Ascending aorta (tissue), 2 donors: ENCODE measurements at places on chromosomes 7 and 10.
A peak's percentile ranks its signal among the peaks of the same experiment; 100 is the strongest.

- H3K27ac ChIP-seq: no peak overlapping the region
- H3K4me1 ChIP-seq: peaks cover under 1% of the 10 kb centered on the region
- no peak for DNase-seq
- H3K27me3 ChIP-seq: peaks cover 1% of the 10 kb centered on the region
- no peaks in the 10 kb centered on the region for H3K36me3 ChIP-seq
Measured at GRCh38 chr10:72081772-72082590, 6.4 kb downstream of the SPOCK2 start.

DNA sequence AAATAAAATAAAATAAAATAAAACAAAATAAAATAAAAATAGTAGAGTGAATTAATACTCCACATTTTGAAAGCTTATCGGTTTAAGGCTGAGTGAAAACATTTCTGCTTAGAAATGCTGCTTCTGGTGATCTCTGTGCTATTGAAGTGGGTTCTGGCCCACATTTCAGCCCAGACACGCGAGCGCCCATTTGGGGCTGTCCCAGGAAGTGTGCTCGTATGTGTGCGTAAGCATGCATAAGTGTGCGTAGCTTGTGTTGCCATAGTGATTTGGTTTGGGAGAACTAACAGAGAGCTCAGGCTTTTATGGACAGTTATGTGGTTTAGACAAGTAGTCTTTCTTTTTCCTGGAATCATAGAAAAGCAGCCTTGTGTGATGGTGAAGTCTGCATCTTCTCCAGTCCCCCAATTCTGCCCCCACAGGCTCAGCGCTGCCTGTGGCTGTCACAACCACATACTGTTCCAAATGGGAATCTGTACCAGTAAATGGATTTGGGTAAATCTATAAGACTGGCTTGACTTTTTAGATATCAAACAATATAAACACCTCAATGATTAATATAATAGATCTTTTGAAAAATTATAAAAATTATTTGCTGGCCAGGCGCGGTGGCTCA lies 29.8 kb upstream of the PURB start:
- H3K27ac ChIP-seq: no peak overlapping the region
- H3K4me3 ChIP-seq: no peak overlapping the region
- H3K4me1 ChIP-seq: no peaks in the 10 kb centered on the region
- H3K27me3 ChIP-seq: no peaks in the 10 kb centered on the region

DNA sequence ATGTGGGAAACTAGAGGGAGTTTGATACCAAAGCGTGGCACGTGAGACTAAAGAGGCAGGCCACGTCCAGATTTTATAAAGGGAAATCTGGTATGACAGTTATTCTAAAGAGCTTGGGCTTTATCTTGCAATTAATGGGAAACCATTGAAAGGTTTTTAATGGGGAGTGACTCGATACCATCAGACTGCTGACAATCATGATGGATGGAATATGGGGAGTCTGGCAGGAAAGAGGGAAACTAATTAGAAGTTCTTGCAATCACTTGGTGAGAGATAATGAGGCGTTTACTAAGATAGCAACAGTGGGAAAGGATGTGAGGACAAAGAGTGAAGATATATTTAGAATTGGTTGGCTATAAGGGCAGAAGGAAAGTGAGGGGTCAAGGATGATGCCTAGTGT lies 94.0 kb downstream of the MBL2 start:
- H3K27me3 ChIP-seq: no peaks in the 10 kb centered on the region
- H3K4me3 ChIP-seq: no peak overlapping the region
- no peaks in the 10 kb centered on the region for H3K4me1 ChIP-seq
- H3K27ac ChIP-seq: no peak overlapping the region
- no peak for DNase-seq

GRCh38 chr7:34357946-34358345 lies 300.1 kb upstream of the NPSR1 start:
- H3K27ac ChIP-seq: no peak overlapping the region
- H3K27me3 ChIP-seq: no peaks in the 10 kb centered on the region
- peaks cover 4% of the 10 kb centered on the region for H3K4me1 ChIP-seq
- DNase-seq: no peak
- no peak overlapping the region for H3K4me3 ChIP-seq
- no peaks in the 10 kb centered on the region for H3K36me3 ChIP-seq

DNA sequence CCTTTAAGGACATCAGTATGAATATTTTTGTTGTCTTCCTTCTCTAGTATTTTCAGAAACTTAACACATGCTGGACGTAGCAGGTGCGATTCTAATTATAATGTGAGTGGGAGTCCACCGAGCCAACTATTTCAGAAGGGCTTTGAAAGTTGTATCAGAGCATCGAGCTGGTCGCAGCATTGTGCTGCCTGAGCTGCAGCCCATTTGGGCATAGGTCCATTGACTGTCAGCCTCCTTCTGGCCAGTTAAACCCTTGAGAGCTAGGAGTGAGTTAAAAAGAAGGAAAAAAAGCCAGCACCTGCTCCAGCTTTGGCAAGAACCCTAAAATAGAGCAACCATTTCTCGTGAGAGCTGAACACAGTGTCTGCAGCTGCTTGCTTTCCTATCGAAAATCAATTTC lies 47.8 kb downstream of the SLC35G1 start:
- DNase-seq: no peak
- H3K36me3 ChIP-seq: no peaks in the 10 kb centered on the region
- H3K27ac ChIP-seq: no peak overlapping the region
- no peaks in the 10 kb centered on the region for H3K4me1 ChIP-seq
- no peak overlapping the region for H3K4me3 ChIP-seq

DNA sequence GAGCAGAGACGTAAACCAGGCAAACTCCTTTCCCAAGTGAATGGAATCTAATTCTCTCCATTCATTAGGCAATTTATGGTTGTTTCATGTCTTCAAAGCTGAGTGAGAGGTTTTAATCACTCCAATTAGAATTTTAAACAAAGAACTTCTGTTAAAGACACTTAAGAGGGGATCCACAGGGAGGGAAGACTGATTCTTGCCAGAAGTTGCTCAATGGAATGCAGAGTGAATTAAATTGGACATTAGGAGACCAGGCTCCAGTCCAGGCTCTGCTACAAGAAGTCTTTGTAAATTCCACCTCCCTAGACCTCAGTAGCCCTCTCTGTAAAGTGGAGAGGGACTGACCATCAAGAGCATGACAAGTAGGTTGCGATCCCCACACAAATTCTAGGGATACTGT lies 130.7 kb upstream of the TMEM72 start:
- H3K27me3 ChIP-seq: no peaks in the 10 kb centered on the region
- no peaks in the 10 kb centered on the region for H3K4me1 ChIP-seq
- no peak for DNase-seq
- no peaks in the 10 kb centered on the region for H3K36me3 ChIP-seq
- no peak overlapping the region for H3K4me3 ChIP-seq

DNA sequence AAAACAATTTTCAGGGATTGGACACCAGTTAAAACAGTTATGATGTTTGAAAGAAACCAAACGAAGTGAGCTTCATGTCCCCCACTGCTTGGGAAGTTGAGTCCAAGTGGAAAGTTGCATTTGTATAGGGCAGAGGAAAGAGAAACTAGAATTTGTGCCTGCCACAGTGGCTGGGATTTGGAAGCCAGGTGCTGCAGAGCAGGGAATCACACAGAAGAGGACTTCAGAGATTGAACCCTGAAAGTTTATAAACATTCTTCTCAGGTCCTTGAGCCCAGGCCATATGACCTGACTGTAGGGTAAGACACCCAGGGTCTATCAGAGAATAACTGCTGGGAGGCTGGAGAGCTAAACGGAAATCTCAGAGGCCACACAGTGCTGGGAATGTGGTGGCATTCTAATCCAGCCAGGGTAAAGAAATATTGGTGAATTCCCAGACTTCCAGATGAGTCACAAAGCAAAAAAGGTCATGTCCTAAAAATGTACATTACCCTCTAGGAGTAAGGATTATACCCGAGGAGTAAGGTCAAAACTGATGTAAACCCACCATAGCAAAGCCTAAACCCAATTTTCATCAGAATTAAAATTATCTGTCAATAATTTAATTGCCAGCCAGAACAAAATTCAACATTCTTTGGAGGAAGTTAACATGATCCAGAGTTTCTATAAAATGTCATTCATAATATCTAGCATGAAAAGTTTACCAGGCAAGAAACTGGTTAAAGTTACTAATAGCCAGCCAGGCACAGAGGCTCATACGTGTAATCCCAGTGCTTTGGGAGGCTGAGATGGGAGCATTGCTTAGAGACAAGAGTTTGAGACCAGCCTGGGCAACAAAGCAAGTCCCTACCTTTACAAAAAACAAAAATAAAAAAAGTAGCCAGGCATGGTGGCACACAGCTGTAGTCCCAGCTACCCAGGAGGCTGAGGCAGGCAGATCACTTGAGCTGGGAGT lies 31.2 kb downstream of the TOMM7 start:
- H3K27me3 ChIP-seq: no peaks in the 10 kb centered on the region
- no peak overlapping the region for H3K4me3 ChIP-seq

- no peak overlapping the region for H3K4me3 ChIP-seq
- H3K36me3 ChIP-seq: no peaks in the 10 kb centered on the region
- H3K27me3 ChIP-seq: no peaks in the 10 kb centered on the region
- no peaks in the 10 kb centered on the region for H3K4me1 ChIP-seq
- no peak for DNase-seq
Measured at GRCh38 chr10:129402459-129402858, 64.6 kb upstream of the MGMT start.

GRCh38 chr7:32206987-32207386 lies 136.8 kb upstream of the PDE1C start:
- no peak overlapping the region for H3K4me3 ChIP-seq
- H3K27me3 ChIP-seq: no peaks in the 10 kb centered on the region
- no peak for DNase-seq
- H3K27ac ChIP-seq: no peak overlapping the region

DNA sequence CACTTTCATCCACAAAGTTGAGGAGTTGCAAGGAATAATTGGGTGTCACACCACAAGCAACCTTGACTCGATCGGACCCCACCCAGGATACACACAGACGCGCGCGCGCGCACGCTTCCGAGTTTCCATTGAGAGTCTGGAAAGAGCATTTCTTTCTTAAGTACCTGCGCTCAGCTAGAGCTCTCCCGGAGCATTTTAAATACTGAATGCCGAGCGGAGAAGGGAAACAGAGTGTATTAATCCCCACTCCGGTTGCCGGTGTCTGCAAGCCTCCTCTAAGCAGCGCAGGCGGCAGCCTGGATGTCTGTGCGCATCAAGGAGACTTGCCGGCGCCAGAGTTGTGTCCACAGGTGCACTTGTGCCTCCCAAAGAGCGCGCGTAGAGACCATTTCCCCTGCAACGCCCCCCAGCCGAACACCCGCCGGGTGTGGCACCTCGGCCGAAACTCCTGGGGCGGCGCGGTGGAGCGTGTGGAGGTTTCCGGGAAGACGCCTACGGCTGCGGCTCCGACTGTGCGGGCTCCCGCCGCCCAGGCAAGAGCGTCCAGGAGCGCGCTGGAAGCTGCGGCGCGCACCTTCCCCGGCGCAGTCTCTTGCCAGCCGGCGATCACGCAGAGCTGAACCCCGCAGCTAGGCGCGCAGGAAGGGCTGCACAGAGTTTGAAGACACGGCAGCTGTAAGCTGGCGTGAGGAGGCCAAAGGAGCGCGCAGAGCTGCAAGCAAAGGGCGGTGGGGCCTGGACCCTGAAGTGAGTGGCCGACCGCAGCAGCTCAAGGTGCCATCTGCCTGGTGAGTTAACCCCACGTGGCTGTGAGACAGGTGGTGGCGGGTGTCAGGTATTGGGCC lies 1.1 kb upstream of the FEZF1 start:
- H3K27ac ChIP-seq: no peak overlapping the region
- H3K27me3 ChIP-seq: peaks cover 32% of the 10 kb centered on the region
- H3K36me3 ChIP-seq: no peaks in the 10 kb centered on the region
- peaks cover 10% of the 10 kb centered on the region for H3K4me1 ChIP-seq
- peak overlapping the region; percentile 49 for H3K4me3 ChIP-seq

- H3K36me3 ChIP-seq: no peaks in the 10 kb centered on the region
- H3K27me3 ChIP-seq: peaks cover 4% of the 10 kb centered on the region
- DNase-seq: no peak
- no peaks in the 10 kb centered on the region for H3K4me1 ChIP-seq
- H3K4me3 ChIP-seq: no peak overlapping the region
Measured at GRCh38 chr10:132478341-132479023, 59.1 kb upstream of the INPP5A start.

DNA sequence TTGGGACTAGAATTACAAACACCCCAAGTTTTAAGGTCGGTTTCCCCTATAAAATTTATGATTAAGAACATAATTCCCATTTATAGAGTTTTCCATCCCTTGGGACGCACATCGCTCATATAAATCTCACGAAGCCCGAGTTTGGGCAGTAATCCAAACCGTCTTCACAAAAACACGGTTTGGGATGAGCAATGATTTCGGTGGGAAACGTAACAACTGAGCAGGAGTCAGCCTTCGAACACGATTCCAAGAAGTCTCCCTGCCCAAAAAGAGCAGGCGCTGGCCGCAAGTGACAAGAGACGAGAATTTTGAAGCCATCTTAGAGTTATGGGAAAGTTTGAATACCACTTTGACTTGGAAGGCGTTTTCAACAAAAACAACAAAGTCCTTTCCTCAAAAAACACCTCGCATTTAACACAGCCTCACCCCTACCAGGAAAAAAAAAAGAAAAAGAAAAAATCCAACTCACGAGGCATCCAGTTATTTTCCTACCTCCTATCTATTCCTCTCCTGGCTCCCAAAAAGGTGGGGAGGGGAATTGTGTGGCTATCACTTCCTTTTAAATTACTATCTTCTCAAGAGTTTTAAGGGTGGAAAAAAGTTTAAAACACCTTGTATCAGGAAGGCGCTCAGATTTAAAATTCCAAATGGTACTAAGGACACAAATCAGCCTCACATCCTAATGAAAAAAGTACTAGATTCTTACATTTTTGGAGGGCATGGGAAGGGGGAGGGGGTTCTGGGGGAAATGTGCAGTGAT lies 1.6 kb downstream of the SEPHS1 start:
- H3K4me1 ChIP-seq: peaks cover 13% of the 10 kb centered on the region
- H3K27me3 ChIP-seq: no peaks in the 10 kb centered on the region
- peak overlapping the region; percentile 90 for H3K4me3 ChIP-seq

DNA sequence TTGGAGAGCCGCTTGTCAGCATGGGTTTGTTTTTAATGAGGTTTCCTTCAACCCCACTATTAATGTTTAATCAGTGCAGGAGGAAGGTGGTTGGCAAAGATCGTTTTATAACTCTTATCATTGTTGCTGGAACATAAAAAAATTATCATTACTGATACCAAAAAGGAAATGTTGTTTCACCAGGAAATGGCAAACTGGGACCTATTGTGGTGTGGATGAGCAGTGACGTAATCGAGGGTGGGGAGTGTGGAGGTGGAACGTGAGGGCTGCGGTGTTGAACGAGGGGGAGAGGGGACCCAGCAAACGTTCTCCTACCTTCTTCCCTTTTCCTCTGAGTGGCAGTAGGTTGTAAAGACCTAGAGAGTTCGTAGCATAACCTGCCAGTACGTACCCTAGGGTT lies 71.9 kb upstream of the TOMM7 start:
- no peak overlapping the region for H3K4me3 ChIP-seq
- H3K36me3 ChIP-seq: no peaks in the 10 kb centered on the region
- no peak for DNase-seq
- no peaks in the 10 kb centered on the region for H3K4me1 ChIP-seq
- H3K27me3 ChIP-seq: no peaks in the 10 kb centered on the region
- H3K27ac ChIP-seq: no peak overlapping the region

GRCh38 chr7:98221611-98222532 lies 10.6 kb downstream of the BHLHA15 start:
- H3K27me3 ChIP-seq: no peaks in the 10 kb centered on the region
- no peaks in the 10 kb centered on the region for H3K4me1 ChIP-seq
- H3K4me3 ChIP-seq: no peak overlapping the region
- H3K36me3 ChIP-seq: peaks cover 56% of the 10 kb centered on the region
- H3K27ac ChIP-seq: no peak overlapping the region
- no peak for DNase-seq

- H3K27me3 ChIP-seq: no peaks in the 10 kb centered on the region
- no peaks in the 10 kb centered on the region for H3K4me1 ChIP-seq
- H3K36me3 ChIP-seq: no peaks in the 10 kb centered on the region
- no peak for DNase-seq
- H3K27ac ChIP-seq: no peak overlapping the region
Measured at GRCh38 chr10:35745617-35746403, 103.7 kb upstream of the FZD8 start.

GRCh38 chr7:127996253-127997071 lies 34.8 kb downstream of the LRRC4 start:
- peaks cover 6% of the 10 kb centered on the region for H3K36me3 ChIP-seq
- no peaks in the 10 kb centered on the region for H3K27me3 ChIP-seq
- DNase-seq: no peak
- no peak overlapping the region for H3K27ac ChIP-seq
